Left lung (tissue), 14 donors: ENCODE measurements at places on chromosomes 2 and 18.

- no peak for DNase-seq
Measured at GRCh38 chr2:15142069-15142689, 419.0 kb downstream of the NBAS start.

DNA sequence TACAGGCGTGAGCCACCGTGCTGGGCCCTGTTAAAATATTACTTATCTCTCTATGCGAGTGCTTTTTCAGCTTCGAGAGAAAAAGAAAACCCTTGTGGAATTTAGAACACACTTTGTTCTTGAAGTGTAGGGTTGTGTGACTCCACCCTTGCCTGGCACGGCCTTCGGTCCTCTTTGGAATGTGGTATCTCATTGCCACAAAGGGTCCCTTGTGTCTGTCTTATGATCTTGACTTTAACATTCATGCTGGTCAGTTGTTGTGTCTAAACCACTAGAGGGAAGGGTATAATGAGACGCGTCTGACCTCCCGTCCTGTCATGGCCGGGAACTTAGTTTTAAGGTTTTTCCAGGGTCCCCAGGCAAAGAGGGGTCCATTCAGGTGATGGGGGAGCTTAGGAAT, 246.4 kb downstream of the VAPA start:
- DNase-seq = no peak

DNA sequence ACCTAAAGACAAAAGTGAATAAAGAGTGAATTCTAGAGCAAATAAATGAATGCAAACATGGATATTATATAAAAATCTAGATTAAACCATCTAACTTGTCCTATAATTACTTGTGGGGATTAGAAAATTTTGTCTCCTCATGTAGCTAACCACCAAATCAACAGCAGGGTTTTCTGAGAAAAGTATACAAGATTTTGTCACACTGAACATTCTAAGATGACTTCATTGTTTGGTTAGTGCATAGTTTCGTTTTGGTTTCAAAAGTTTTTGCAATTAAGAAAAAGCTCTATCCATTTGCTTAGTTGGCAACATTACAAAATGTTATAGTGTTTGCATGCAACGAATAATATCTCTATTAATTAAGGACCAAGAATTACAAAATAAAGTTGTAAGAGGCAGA, 125.0 kb downstream of the LRP2 start:
- no peak for DNase-seq

GRCh38 chr18:75070235-75070624, 138.7 kb downstream of the PTGR3 start:
- peak; percentile 60 for DNase-seq

- no peak for DNase-seq
Measured at GRCh38 chr2:167579826-167580225, 667.6 kb downstream of the STK39 start.

GRCh38 chr18:72826736-72827135, 41.1 kb downstream of the NETO1 start:
- DNase-seq = no peak

GRCh38 chr2:217468042-217468830, 534.6 kb downstream of the TNS1 start:
- no peak for DNase-seq

DNA sequence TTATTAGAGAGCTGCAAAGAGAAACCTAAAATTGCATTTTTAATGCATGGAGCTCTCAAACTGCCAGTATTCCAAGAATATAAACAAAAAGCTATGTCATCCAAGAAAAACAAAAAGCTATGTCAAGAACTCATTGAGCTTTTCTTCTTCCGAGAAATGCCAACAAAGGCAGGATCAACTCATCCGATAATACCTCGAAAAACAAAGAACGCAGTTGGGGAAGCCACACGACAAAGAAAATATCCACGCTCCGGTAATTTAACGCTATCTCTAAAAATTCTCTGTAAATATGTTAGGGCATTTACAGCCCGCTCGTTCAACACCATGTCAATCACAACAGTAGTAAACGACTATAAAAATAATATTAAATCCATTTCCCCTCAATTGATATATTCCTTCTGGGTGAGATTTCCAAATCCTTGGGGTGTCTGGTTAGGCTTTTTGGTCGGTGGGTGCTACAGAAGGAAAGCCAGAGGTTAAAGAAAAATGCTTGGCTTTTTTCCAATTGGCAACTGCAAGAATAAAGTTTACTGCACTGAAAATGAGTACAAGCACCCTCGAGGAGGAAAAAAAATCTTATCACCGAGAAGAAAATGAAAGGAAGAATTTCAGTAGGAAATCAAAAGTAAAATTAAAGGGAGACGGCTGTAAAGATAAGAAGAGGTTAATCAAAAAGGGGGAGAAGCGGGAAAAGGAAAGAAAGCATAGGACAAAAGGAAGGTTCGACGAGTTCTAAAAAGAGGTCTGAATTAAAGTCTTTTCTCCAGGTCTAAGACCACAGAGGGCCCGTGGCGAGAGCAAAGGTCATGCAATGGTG, 856 bp downstream of the TIA1 start:
- no peak for DNase-seq

GRCh38 chr2:78541088-78541450, 484.4 kb upstream of the REG3G start:
- DNase-seq = no peak

- no peak for DNase-seq
Measured at GRCh38 chr2:237700512-237701032, 73.2 kb downstream of the LRRFIP1 start.

DNA sequence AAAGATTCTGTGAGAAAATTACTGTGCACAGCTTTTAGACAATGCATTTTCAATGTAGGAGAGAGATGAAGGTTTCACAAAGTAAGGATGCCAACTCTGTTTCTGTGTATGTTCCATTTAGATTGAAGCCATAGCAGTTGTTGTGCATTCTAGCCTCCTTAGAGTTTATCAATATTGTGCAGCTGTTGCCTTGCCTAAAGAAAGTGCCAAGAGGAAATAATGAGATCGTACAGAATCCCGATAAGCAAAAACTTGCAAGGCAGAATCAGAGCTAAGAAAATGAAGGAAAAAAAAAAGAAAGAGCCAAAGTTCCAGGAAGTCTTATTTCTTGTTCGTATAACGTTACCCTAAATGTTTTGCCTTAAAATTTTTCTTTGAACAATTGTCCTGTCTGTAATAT, 965.0 kb downstream of the DCDC2C start:
- no peak for DNase-seq

DNA sequence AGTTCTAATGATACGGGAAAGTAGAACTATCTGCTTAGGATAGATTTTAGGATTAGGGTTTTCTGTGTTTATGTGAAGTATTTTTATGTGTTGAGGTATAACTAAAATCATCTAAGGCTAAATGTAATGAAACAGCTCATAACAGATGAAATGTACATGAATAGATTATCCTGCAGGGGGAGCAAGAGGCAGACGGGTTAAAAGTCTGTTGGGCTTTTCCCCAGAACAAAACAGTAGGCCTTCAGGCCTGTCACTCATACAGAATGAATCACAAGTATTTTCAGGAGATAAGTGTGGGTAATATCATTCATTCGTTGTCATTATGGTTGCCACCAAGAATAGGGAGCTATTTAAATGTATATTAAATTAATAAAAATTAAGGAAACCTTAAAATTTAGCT, 107.9 kb upstream of the IL1R2 start:
- no peak for DNase-seq

DNA sequence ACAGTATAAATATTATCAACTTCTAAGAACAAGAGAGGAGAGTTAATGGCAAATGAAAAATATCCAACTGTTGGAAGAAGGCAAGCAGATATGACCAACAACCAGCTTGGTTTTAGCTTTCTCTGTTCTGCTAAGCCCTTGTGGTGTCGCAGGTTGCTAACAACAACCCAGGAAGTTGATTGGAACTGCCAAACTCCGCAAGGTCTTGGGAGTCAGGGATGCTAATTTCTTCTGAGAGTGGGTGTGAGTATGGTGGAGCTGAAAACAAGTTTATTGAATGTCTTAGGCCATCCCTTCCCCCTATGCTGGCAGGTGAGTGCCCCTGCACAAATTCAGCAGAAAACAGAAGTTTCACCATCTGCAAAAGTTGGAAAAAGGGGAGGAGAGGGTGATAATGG, 17.5 kb downstream of the BZW1 start:
- no peak for DNase-seq

DNA sequence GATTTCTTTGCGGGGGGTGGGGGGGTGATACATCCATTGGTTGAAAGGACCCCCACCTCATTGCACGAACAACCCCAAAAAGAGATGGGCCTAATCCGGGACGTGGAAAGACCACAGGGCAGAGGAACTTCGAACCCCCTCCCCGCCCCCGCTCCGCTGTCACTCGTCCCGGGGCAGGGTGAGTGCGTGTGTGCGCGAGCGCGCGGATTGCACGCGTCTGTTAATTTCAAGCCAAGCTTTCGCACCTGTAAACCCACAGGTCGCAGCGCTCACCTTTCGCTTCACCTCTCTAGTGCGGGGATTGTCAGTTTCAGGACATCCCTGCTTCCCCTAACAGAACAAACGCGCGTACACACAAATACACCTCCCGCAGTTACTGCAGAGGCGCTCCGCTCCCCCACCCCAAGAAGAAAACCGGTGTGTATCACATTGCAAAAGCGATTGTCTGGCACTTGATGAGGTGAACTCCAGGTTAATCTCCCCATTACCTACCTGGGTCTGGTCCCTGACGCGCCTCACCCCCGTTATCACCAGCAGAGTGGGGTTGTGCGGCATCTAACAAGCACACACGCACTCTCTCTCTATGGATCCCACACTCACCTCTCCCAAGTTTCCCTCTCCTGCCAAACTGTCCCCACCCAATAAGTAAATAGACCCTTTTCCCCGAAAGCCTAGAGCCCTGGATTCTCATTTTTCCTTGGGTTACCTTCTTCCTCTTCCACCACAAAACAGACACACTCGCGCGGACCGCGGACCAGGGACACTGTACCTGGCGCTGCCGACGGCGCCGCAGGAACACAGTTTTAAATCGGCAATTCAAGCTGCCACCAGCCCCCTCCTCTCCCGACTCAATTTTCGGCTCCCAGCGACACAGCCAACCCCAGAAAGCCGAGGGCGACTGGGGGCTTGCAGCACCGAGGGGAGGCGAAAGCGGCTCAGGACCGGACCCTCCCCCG, 1.0 kb downstream of the CYP26B1 start:
- DNase-seq = no peak

DNA sequence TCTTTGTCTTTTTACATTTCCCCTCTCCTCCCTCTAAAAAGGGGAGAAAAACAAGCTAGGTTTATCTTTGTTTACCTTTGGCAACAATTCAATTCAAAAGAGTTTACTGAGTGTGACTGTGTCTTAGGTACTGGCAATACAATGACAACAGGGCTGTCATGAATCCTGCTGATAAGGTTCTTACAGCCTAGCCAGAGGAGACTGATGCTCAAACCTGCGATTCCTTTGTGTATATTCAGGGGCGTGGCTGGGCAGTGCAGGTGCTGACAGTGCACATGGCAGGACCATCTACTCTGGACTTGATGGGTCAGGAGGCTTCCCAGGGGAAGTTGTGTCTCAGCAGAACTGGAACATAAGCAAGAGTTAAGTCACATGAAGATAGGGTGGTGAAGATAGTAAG, 23.2 kb upstream of the TTN start:
- no peak for DNase-seq

DNA sequence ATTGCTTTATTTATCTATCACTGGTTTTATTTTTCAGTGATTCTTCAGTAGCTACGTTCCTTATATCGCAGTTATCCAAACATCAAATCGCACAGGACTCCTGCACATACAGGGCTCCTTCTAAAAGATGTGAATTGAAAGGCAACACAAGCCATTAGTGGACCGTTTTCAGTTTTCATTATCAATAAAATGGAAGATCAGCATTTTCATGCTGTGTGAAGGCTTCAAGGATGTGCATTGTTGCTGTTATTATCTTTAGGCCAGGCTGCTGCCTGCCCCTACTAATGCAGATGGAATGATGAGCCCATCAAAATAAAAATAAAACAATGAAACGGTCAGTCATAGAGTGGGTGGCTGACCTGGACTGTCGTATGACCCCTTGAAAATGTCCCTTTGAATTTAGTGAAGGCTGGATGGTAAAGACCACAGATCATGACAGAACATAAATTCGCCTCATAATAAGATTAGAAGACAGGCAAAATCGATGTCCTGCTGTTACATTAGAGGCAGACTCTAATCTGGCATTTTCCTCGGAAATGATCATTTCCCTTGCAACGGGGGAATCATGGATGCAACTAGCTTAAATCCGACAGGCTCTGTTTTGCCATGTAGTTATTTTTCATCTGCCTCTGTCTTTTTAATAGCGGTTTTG, 32.9 kb downstream of the ITGB6 start:
- DNase-seq = no peak

- DNase-seq = no peak
Measured at GRCh38 chr2:88697370-88698026, 6.0 kb downstream of the RPIA start.

GRCh38 chr2:149223472-149224095, 106.8 kb upstream of the LYPD6 start:
- no peak for DNase-seq

GRCh38 chr2:57899898-57900297, 146.7 kb upstream of the VRK2 start:
- DNase-seq = no peak

- no peak for DNase-seq
Measured at GRCh38 chr18:58132595-58133261, 88.7 kb downstream of the NEDD4L start.

DNA sequence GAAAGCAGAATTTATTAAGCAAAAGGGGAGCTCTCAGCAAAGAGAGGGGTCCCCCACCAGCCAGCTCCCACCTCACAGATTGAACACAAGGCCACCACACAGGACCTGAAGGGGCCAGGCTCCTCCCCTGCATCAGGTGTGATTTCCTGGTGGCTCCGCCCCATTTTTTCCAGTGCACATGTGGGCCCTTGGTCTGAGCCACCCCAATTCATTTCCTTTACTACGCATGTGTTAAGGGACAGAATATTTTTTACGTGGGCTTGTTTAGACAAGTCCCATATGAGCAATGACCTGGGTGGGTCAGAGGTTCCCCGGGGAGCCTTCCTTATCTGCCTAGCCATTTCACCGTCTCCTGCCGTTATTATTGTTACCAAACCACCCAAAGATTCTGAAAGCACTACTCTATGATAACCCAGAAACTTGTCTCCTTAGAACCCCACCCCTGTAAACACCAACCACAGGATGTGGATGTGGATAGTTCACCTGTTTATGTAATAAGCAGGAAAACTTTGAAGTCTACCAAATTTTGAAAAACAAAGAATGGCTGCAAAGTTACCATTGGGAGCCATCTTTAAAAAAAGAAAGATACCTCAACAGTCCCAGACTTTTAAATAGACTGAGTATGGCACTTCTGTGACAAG, 191.7 kb downstream of the CD226 start:
- no peak for DNase-seq

- no peak for DNase-seq
Measured at GRCh38 chr18:13615432-13615861, 110.9 kb downstream of the FAM210A start.

GRCh38 chr2:171159372-171160118, 1.1 kb downstream of the TLK1 start:
- peak; percentile 59 for DNase-seq
